ENCODE measurements at places on chromosomes 13 and 19.

DNA sequence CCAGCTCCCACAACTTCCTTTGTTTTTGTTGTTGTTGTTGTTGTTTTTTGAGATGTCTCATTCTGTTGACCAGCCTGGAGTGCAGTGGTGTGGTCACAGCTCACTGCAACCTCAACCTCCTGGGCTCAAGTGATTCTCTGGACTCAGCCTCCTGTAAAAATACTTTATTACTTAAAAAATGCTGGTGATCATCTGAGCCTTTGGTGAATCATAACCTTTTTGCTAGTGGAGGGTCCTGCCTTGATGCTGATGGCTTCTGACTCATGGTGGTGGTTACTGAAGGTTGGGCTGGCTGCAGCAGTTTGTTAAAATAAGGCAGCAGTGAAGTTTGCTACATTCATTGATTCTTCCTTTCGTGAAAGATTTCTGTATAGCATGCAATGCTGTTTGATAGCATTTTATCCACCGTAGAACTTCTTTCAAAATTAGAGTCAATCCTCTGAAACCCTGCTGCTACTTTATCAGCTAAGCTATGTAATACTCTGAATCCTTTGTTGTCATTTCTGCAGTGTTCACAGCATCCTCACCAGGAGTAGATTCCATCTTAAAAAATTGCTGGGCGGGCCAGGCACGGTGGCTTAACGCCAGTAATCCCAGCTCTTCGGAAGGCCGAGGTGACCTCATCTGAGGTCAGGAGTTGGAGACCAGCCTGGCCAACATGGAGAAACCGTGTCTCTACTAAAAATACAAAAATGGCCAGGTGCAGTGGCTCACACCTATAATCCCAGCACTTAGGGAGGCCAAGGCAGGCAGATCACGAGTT is 18.0 kb downstream of the ARHGAP35 start:
- no peak for DNase-seq

GRCh38 chr19:44635581-44636438 is 7.9 kb upstream of the PVR start:
- DNase-seq, result no peak

- DNase-seq, result no peak
Measured at GRCh38 chr19:48498595-48499311, 12.9 kb downstream of the LMTK3 start.

GRCh38 chr19:33432446-33433170 is 59.1 kb downstream of the CEBPG start:
- DNase-seq, result no peak

- DNase-seq, result no peak
Measured at GRCh38 chr19:20503476-20503875, 62.1 kb downstream of the ZNF737 start.
